CD4-positive, alpha-beta memory T cell (primary cell): ENCODE measurements at places on chromosomes 7 and 10. TPM values are rescaled to one million over a fixed set of nuclear protein-coding genes. Genes with fewer than 3 reads are reported as not detected.

HGF gene
- not detected for total RNA-seq

SH2D4B gene
- 0.17 TPM for total RNA-seq

HOXA11 gene
- not detected for total RNA-seq

CALY gene
- total RNA-seq = 7.2 TPM

DNA sequence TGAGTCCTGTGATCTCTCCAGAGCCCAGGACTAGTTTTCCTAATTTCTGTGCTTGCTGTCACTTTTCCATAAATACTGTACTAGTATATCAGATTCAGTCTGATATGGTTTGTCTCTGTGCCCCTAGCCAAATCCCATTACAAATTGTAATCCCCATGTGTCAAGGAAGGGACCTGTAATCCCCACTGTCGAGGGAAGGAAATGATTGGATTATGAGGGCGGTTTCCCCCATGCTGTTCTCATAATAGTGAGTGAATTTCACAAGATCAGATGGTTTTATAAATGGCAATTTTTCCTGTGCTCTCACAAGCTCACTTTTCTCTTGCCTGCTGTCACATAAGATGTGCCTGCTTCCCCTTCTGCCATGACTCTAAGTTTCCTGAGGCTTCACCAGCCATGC, 54.8 kb upstream of the IFRD1 start:
- no peaks in the 10 kb centered on the region for H3K36me3 ChIP-seq
- H3K4me1 ChIP-seq = peaks cover 27% of the 10 kb centered on the region
- H3K4me3 ChIP-seq = no peak overlapping the region
- no peaks in the 10 kb centered on the region for H3K27me3 ChIP-seq
- no peak for DNase-seq

- peaks cover 4% of the 10 kb centered on the region for H3K4me1 ChIP-seq
- no peak for DNase-seq
- no peak overlapping the region for H3K27ac ChIP-seq
Measured at GRCh38 chr7:39417642-39418041, 148.6 kb upstream of the YAE1 start.

- DNase-seq = peak; percentile 59
- H3K27ac ChIP-seq = peak within 1 kb of the TSS; percentile 25
- no peaks in the 10 kb centered on the region for H3K27me3 ChIP-seq
- peaks cover 27% of the 10 kb centered on the region for H3K4me1 ChIP-seq
Measured at GRCh38 chr10:11611248-11612020, at the start of gene USP6NL. Gene USP6NL (minus strand): TSS chr10:11611650. CDS start chr10:11597634, 14,016 bp downstream.

DNA sequence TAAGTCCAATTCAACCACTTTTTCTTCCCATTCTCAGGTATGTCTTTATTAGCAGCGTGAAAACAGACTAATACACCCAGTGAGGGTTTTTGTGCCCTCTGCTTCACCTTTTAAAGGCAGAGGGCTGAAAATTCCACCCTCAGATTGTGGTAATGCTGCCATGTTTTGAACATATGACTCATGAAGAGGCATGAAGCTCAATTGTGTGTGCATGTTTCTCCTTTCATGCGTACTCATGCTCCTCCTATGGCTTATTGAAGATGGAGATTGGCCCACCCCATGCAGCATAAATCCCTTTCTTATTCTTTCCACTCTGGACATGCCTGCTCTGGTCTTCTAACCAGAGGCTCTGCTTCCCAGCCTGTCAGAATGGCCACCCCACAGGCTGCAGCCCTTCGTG, 168.0 kb upstream of the PRKCQ start:
- no peak for DNase-seq
- H3K27ac ChIP-seq = no peak overlapping the region
- H3K4me3 ChIP-seq = no peak overlapping the region
- H3K27me3 ChIP-seq = no peaks in the 10 kb centered on the region
